Dermis blood vessel endothelial cell (primary cell): ENCODE measurements at places on chromosomes 6 and 20. TPM values are rescaled to one million over a fixed set of nuclear protein-coding genes. Genes with fewer than 3 reads are reported as not detected.

GRCh38 chr20:58071298-58071697, 157.2 kb downstream of the ANKRD60 start:
- DNase-seq: no peak

The SLC22A2 gene
- total RNA-seq: not detected in 2 replicates

DNA sequence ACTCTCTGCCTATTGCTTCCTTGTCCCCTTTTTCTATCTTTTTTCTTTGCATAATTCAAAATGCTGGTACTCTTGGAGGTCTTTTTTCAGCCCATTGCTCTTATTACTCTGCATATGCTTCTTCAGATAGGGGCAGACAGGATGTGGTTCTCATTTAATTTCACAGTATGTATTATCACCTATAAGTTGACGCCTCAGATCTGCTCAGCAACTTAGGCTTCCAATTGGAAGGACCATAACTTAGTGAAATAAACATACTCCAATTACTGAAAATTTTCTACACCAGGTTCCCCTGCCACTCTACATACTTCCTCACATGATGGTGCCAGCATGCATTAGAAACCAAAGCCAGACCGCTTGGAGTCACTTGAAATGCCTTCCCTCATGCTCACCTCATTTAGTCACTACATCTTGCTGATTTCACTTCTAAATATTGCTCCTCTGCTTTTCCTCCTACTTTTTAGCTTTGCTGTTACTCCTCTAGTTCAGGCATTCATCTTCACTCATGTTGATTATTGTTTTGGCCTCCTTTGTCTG, 34.5 kb upstream of the AHI1 start:
- DNase-seq: no peak

The BFSP1 gene
- 1.9 and 4.4 TPM in 2 replicates for total RNA-seq

DNA sequence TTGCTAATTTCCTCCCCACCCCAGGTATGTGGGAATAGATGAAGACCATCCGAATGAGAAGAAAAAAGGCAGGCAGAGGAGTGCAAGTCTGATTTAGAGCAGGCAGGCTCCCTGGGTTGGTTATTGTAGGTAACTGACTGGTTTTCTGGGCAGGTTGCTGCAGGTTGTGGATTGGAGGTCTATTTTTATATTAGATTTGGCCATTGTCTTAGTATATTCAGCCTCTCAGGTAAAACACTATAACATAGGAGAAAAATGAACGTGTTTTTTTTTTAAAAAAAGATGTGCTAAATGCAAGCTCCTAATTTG, 492 bp upstream of the TBC1D7 start:
- no peak for DNase-seq

The GTSF1L gene
- not detected in 2 replicates for total RNA-seq

- no peak for DNase-seq
These were observed 302.3 kb upstream of the JAG1 start for GRCh38 chr20:10976051-10976450.

DNA sequence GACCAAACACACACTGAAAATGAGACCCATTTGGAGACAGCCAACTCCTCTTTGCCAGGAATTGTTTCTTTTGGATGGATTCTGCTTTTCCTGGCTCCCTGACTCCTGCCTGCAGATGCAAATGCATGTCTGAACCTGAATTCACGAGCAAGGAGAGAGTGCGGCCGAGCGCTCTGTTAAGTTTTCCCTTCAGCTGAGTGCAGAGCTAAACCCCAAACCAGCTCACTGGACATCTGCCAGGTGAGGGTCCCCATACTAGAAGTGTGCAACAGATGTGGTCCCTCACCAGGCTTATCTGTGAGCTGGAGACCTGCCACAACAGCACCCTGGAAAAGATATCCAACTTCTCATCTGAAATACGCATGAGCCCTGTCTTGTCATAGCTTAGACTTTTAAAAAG, 59.0 kb downstream of the CD164 start:
- no peak for DNase-seq

The CYP39A1 gene
- total RNA-seq: 0.74 and 3.4 TPM in 2 replicates

The TCP11 gene
- 0.28 and 0.68 TPM in 2 replicates for total RNA-seq

DNA sequence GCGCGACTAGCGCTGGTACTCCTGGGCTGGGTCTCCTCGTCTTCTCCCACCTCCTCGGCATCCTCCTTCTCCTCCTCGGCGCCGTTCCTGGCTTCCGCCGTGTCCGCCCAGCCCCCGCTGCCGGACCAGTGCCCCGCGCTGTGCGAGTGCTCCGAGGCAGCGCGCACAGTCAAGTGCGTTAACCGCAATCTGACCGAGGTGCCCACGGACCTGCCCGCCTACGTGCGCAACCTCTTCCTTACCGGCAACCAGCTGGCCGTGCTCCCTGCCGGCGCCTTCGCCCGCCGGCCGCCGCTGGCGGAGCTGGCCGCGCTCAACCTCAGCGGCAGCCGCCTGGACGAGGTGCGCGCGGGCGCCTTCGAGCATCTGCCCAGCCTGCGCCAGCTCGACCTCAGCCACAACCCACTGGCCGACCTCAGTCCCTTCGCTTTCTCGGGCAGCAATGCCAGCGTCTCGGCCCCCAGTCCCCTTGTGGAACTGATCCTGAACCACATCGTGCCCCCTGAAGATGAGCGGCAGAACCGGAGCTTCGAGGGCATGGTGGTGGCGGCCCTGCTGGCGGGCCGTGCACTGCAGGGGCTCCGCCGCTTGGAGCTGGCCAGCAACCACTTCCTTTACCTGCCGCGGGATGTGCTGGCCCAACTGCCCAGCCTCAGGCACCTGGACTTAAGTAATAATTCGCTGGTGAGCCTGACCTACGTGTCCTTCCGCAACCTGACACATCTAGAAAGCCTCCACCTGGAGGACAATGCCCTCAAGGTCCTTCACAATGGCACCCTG, 1.6 kb downstream of the TPBG start:
- DNase-seq: peak; percentile 31

The SRSF12 gene
- under 0.01 and 0.09 TPM in 2 replicates for total RNA-seq

DNA sequence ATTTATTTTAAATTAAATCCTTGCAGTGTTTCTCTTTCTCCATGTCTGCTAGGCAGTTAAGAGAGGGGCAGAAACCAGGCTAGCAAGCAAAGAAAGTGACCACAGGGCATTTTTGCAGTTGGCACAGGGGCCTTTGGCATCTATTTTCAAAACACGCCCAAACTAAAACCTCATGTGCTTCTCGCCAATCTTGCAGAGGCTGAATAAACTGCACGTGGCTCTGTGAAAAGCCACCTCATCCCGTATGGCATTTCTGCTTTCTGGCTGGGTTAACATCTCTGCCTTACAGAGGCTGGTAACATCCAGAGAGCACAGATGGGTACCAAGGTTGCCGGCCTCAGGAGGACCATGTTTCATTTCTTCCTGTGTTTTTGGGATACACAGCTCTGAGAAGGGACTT, 54.6 kb downstream of the GJA10 start:
- DNase-seq: no peak

DNA sequence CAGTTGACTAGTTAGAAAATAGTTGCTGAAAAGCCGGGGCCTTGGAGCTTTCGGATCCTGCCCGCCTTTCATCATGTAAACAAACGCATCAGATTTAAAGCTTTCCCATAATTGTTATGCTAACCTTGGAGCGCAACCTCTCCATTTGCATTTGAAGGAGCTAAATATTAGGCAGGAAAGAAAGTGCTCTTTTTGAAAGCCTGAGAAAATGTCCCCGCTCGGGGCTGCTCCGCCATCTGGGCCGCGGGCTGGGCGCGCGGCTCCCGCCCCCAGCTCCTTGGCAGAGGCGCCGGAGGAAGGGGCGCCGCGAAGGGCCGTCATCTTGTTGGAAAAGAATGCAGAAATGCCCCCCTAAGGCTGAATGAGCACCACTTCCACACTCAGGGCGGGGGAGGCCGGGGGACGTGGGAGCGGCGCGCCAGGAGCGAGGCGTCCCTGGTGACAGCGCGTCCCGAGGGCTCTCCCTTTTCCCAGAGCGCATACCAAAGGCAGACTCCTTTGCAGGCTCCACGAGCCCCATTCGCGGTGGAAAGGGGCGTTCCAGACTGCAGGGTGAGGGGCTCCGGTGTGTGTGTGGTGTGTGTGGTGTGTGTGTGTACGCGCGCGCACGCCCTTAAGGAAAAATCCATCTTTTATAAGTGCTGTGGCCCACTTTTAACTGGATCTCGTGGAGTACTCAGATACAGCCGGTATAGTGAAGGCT, 145.6 kb upstream of the ID4 start:
- DNase-seq: no peak

DNA sequence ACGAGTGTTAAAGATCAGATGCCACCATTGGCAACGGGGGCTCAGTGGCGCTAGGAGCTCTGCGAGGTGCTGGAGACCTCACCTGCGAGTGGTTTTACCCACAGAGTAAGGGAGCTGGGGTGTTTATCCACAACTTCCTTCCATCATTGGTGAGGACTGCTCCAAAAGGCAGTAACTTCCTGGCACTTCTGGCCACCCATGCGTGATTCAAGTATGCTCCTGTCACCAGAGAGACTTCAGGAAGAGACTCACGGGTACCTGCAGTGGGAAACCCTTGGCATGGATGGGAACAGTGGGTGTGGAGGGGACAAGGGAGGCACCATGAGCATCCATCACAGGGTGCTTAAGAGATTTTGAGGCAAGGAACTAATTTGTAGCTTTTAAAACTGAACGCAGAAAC, 53.2 kb downstream of the RIN2 start:
- DNase-seq: no peak

- no peak for DNase-seq
These were observed 256.8 kb downstream of the QKI start for GRCh38 chr6:163671355-163671754.

The TFAP2C gene
- not detected in 2 replicates for total RNA-seq

The RUNX2 gene
- total RNA-seq: under 0.01 and 0.05 TPM in 2 replicates

DNA sequence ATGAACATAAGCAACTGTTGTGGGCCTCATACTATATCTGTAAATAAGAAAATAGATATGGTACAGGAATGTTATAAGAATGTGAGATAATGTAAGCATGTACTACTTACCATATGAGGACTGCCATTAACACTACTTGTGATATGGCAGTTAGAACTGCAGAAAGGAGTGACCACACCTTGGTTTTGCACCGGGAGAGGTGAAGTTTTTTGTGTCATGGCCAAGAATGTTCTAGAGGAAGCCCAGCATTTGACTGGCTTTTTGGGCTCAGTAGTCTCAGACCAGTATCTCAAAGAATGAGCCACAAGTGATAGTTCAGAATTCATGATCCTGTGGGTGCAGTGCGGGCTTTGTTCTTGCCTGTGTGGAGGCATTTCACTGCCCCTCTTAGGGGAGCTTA, 123.5 kb downstream of the CLIC5 start:
- DNase-seq: no peak

DNA sequence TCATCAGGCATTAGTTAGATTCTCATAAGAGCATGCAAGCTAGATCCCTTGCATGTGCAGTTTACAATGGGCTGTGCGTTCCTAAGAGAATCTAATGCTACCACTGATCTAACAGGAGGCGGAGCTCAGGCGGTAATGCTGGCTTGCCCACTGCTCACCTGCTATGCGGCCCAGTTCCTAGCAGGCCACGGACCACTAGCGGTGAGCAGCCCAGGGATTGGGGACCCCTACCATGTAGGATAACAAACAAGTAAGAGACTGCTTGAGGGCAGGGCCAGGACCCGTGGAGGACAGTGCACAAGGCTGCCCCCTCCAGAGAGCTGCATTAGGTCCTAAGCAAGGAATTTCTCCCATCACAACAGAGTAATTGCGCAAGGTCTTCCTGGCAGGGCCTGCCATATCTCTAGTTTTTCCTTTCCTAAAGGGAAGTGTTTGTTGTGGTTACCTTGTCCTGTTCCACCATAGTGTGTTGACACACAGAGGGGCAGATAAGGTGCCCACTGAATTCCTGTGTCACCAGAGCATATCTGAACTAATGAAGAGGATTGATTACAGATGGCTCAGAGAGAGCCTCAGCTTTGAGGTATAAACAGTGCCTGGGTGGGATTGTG, 58.0 kb downstream of the PACRG start:
- DNase-seq: no peak

The PDE10A gene
- total RNA-seq: 9.7 and 12.2 TPM in 2 replicates

The SGK2 gene
- 0.23 and 0.34 TPM in 2 replicates for total RNA-seq

DNA sequence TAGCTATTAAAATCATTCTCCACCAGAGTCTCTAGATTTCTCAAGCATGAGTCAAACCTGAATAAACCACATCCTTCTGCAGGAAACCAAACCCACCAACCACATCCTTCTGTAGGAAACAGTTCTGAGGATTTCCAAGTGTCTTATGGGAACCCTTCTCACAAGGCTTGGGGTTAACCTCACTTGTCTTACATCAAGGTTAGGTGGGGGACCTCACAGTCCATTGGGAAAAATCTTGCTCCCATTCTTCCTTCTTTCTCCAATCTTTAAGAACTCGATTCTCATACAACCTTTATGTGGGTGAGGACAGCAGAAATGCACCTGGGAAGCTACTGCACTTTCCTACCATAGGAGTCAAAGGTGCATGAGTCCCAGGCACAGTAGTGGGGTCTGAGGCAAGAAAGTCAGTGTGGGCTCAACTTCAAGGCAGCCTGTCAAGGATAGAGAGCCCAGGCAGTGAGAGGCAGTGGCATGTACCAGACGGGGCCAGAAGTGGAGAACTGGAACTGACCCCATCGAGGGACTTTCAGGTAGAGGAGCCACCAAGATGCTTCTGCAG, 114.5 kb downstream of the SLC22A3 start:
- DNase-seq: peak; percentile 27

DNA sequence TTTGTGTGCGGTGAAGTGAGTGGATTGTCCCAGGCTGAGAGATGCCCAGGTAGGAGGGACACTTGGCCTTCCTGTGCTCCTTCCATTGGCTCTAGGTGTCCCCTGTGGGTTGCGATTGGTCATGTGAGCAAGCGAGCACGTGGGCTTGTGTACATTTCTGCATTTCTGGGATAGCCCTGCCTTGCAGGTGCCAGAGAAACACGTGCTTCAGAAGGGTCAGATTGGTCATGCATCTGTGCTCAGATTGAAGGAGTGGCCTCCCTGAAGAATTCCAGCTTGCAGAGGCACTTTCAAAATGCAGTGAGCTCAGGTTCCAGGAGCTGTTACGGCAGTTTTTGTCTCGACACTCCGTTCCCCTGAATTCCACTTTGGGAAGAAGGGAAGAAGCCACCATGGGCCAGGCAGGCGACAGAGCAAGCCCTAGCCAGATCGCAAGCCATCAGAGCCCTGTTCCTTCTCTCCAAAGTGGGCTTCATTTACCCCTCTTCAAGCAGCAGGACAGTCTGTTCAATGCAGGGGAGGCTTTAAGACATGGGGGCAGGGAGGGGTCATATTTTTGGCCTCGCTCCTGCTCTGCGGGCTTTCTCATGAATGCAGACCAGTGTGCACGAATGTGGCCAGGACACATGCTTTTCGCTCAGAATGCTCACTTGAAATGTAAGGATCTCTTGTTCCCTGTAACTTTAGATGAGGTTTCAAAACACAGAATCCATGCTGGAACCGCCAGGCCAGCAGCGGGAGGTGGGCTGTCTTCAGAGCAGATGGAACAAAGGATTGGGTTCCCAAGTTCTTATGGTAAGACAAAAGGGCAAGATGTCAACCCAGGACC, 78.6 kb upstream of the AKAP12 start:
- DNase-seq: no peak

The LY6G6F gene
- not detected in 2 replicates for total RNA-seq

- DNase-seq: no peak
These were observed 822.6 kb downstream of the TBC1D32 start for GRCh38 chr6:120511712-120512111.

GRCh38 chr6:35804996-35805736, at the start of gene LHFPL5:
Gene LHFPL5 (plus strand): TSS chr6:35805352. CDS start chr6:35805671, 319 bp downstream.
- DNase-seq: peak; percentile 53
